NCI-H1105 treated with DMSO at 0.1 percent for 48 hours (cell line): ENCODE measurements at places on chromosomes 2 and 18.

GRCh38 chr2:171150694-171151285, 9.9 kb downstream of the TLK1 start:
- no peak for DNase-seq

GRCh38 chr2:159108181-159108893, 139.9 kb downstream of the TANC1 start:
- no peak for DNase-seq

DNA sequence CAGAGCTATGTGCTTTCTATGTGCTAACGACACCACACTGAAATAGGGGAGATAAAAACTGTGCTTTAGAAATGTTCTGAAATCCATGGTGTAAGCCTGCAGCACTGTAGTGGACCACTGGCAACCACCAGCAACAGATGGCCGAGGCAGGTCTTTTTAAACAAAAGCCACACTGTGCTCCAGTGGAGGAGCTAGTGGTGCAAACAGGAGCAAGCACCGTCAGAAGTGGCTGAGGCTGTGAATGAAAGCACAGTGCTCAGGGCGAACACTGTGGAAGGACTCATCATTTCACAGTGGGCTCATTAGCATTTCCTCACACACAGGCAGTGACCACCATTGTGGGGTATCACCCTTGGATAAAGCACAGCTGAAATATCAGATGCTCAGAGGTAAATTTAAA, 22.9 kb upstream of the MTX2 start:
- no peak for DNase-seq

DNA sequence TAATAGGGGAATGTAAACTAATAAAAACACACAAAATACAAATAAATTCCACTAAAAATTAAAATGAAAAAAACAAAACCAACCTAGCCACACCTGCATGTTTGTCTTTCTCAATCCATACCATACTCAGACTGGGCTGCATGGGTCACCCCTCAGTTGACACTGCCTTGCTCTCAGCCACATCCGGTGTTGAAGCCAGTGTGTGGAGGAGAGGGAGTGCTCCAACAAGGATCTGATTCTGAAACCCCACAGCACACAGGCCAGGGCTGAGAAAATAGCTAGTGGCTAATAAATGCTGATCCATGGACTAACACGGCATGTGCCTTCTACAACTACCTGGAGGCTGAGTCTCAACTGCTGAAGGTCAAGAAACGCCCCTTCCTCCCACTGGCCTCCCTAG, 13.7 kb downstream of the RND3 start:
- DNase-seq = no peak

- DNase-seq = no peak
Measured at GRCh38 chr2:157894694-157895435, 18.7 kb upstream of the ACVR1 start.

DNA sequence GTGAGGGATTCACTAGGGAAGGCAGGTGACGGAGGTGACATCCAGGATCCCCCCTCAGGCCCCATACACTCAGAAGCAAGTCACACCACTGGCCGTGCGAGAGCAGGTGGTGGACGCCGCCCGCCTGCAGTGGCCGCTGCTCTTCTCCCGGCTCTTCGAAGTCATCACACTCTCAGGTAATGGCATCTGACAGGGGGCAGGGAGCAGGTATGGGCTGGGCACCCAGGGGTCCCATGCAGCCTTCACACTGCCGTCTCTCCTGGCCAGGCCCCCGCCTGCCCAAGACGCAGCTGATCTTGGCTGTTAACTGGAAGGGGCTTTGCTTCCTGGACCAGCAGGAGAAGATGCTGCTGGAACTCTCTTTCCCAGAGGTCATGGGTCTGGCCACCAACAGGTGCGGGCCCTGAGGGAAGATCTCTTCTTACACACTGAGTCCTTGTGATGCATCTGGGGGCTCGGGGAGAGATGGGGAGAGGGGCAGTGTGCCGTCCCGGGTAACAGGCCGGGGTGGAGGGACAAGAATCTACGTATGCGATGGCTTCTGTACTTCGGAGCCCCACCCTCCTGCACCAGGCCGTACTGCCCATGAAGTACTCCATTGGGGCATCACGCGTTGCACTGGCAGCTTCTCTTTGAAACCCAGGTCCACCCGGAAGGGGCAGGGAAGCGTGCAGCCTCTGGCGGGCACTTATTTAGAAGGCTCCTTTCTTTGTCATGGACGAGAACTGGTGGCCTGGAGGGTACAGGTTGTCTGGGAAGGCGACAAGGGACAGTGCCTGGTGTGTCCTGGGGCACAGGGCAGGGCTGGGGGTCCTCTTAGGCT, 18.8 kb upstream of the GPR17 start:
- DNase-seq = no peak
